ENCODE measurements at places on chromosomes 16 and 17. TPM values are rescaled to one million over a fixed set of nuclear protein-coding genes. Genes with fewer than 3 reads are reported as not detected.

- peaks cover 1% of the 10 kb centered on the region for H3K4me1 ChIP-seq
- peak; percentile 80 for DNase-seq
- H3K27me3 ChIP-seq: no peaks in the 10 kb centered on the region
- H3K36me3 ChIP-seq: no peaks in the 10 kb centered on the region
- H3K27ac ChIP-seq: no peak overlapping the region
- no peak overlapping the region for H3K4me3 ChIP-seq
Observed at GRCh38 chr16:14300705-14301168, 229.6 kb downstream of the MRTFB start.

DNA sequence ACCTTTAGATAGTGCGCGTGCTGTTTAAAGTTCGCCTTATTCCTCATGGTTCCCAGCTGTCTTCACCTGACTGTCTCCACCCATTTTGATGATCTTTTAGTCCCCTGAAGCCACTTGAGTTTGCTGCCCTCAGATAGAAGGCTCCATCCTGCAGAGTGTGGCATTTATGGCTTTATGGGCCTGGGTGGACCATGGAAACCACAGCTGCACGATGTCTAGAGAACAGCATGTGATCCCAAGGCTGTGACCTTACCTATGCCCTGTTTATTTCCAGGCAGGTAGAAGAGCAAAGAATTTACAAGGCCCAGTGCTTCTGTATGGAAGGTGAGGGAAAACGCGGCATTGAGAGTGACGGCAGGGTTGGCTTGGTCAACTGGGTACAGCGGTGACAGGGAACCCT lies 356.9 kb downstream of the SLC39A11 start:
- H3K27ac ChIP-seq: no peak overlapping the region
- H3K27me3 ChIP-seq: no peaks in the 10 kb centered on the region

Gene KRTAP1-5
- not detected for total RNA-seq

GRCh38 chr16:67169642-67170167 lies 633 bp upstream of the NOL3 start:
- H3K27ac ChIP-seq: peak overlapping the region; percentile 68
- DNase-seq: no peak
- no peaks in the 10 kb centered on the region for H3K4me1 ChIP-seq

DNA sequence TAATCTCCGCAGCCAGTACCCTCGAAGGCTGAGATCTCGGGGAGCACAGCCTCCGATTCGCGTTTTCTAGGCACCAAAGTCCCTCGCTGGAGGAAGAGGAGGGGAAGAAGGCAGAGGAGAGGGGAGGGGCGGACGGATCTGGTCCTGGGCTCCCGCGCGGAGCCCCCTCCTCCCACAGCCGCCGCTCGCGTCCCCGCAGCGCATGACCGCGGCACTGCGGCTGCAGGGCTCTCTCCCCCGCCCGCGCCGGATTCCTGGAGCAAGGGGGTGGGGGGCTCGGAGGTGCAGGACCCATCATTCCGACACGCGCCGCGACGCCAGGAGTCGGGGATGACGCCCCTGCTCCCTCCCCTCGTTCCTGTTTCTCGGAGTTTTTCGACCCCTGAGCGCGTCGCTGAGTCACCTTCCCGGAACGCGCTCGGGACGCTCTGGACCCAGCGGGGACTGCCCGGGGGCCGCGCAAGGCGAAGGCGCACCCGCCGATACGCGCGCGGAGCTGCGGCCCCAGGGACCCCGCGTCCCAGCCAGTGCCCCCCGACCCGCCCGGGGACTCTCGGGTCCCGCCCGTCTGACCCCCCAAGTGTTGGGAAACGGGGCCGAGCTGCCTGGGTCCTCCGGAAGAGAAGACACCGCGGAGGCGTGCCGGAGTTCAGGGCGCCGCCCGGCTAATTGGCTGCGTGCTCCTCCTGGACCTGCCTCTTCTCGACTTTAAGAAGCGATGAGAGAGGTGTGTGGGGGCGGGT lies 1.4 kb upstream of the SPHK1 start:
- H3K27me3 ChIP-seq: no peaks in the 10 kb centered on the region
- H3K4me1 ChIP-seq: no peaks in the 10 kb centered on the region

Gene GJC1
- total RNA-seq: 34.3 TPM

DNA sequence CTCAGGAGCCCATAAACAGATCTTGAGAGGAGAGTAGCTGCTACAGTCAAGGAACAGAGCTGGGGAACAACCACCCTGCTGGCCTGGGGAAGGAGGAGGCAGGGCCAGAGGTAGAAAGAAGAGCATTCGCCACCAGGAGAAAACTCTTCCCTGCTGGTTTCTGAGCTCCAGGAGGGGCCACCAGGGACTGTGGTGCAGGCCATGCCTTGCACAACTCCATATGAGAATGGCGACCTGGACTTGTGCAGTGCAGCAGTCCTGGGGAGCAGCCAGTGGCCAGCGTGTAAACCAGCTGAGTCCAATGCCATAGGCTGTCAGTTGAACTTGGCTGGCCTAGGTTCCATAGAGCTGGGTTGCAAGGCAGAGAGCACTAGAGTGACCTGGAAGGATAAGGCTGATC lies 11.6 kb downstream of the SLC13A2 start:
- no peaks in the 10 kb centered on the region for H3K36me3 ChIP-seq
- no peak overlapping the region for H3K27ac ChIP-seq
- H3K27me3 ChIP-seq: no peaks in the 10 kb centered on the region
- no peaks in the 10 kb centered on the region for H3K4me1 ChIP-seq
- DNase-seq: peak; percentile 21
- no peak overlapping the region for H3K4me3 ChIP-seq

- H3K27ac ChIP-seq: no peak overlapping the region
- H3K4me3 ChIP-seq: no peak overlapping the region
- no peaks in the 10 kb centered on the region for H3K27me3 ChIP-seq
- no peaks in the 10 kb centered on the region for H3K4me1 ChIP-seq
- no peak for DNase-seq
- no peaks in the 10 kb centered on the region for H3K36me3 ChIP-seq
Observed at GRCh38 chr17:38415250-38416194, 12.7 kb upstream of the ARHGAP23 start.

GRCh38 chr16:79997257-79997656 lies 396.7 kb upstream of the MAF start:
- no peak overlapping the region for H3K27ac ChIP-seq
- H3K4me3 ChIP-seq: no peak overlapping the region
- no peaks in the 10 kb centered on the region for H3K27me3 ChIP-seq
- DNase-seq: no peak
- no peaks in the 10 kb centered on the region for H3K36me3 ChIP-seq

- no peaks in the 10 kb centered on the region for H3K27me3 ChIP-seq
- no peak overlapping the region for H3K4me3 ChIP-seq
- H3K36me3 ChIP-seq: no peaks in the 10 kb centered on the region
Observed at GRCh38 chr16:81003610-81004460, 2.9 kb downstream of the CMC2 start.

GRCh38 chr17:7838090-7839075 lies 4.4 kb downstream of the KDM6B start:
- H3K27ac ChIP-seq: no peak overlapping the region
- no peaks in the 10 kb centered on the region for H3K27me3 ChIP-seq
- no peak for DNase-seq
- H3K4me3 ChIP-seq: no peak overlapping the region

All from aorta (tissue), 5 donors.